ENCODE measurements at places on chromosomes 3 and 15.

DNA sequence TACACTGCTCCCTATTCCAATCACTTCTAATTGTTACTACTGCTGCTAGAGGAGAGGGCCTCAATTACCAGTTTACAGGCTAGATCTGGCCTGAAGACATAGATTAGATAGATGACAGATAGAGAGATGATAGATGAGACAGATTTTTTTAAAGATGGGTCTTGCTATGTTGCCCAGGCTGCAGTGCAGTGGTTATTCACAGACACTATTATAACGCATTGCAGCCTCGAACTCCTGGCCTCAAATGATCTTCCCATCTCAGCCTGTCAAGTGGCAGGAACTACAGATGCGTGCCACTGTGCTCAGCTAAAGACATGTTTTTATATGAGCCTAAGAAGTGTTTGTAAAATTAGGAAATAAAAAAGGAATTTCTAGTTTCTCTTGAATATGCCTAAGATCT, 6.2 kb downstream of the SLC33A1 start:
- DNase-seq, result no peak

GRCh38 chr3:69266585-69266984, 119.3 kb downstream of the FRMD4B start:
- DNase-seq, result no peak

GRCh38 chr15:101116681-101116976, 135.2 kb downstream of the CHSY1 start:
- DNase-seq, result no peak

DNA sequence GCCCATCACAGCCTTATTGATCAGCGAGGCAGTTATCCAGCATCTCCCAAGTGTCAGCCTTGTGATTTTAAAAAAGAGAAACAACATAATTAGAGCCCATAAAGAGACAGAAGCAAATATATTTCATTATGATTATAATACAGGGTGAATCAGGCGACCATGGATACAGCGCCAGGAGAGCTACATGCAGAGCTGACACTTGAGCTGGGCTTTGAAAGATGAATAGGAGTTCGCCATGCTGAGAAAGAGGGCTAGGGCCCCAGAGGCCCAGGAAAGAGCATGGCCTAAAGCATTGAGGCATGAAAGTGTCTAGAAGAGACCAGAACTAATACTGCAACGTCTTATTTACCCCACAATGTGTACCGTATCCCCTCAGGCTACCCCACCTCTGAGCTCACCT, 4.2 kb upstream of the CORO2B start:
- no peak for DNase-seq

DNA sequence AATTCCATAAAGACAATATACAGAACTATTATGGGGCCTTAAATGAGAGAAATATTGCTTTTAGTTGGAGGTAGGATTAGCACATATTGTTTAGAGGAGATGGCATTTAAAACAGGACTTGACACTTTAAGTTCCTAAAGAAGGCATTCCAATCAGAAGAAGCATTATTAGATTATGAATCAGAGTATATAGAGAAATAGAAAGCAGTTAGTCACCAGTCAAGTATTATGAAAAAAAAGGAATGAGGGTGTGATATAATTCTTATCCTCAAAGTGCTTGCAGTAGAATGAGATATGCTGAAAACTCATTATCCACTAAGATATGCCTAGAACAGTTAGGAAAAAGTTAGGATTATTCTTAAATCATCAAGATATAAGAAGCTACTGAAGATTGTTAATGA, 456.2 kb downstream of the ZNF385D start:
- DNase-seq, result no peak

- DNase-seq, result no peak
These were observed 55.8 kb downstream of the LSM3 start for GRCh38 chr3:14234251-14235002.

- DNase-seq, result no peak
These were observed 7.9 kb upstream of the FURIN start for GRCh38 chr15:90860450-90860849.

- no peak for DNase-seq
These were observed 76.8 kb upstream of the HRH1 start for GRCh38 chr3:11077466-11077865.

DNA sequence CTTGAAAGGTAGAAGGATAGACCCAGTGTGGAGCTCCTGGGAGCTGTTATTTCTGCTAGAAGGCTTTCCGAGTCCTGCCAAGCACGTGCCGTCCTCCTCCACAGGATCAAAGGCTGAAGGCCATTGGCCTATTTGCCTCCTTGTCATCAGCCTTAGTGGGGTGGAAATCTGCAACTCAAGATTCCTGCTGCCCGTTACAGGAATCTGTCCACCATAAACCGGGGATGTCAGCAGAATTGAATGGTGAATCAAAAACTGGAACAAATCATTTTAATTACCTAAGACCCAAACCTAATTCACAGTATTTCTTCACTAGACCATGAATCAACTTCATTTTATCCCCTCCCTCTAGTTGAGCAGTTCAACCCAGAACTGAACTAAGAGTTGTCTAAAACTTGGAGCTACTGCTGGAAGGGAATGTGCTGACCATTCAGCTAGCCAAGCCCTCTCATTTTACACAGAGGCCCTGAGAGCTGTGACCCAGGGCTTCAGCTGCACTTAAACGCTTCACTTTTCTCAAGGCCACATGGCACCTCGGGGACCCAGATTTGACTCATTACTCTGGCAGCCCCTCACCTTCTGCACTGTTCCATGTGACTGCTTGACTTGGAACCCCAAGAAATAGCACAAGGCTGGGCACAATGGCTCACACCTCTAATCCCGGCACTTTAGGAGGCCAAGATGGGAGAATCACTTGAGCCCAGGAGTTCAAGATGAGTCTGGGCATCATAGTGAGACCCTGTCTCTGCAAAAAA, 36.8 kb upstream of the KIF23 start:
- DNase-seq, result no peak

- no peak for DNase-seq
These were observed 5.6 kb downstream of the KIF7 start for GRCh38 chr15:89649716-89650115.

DNA sequence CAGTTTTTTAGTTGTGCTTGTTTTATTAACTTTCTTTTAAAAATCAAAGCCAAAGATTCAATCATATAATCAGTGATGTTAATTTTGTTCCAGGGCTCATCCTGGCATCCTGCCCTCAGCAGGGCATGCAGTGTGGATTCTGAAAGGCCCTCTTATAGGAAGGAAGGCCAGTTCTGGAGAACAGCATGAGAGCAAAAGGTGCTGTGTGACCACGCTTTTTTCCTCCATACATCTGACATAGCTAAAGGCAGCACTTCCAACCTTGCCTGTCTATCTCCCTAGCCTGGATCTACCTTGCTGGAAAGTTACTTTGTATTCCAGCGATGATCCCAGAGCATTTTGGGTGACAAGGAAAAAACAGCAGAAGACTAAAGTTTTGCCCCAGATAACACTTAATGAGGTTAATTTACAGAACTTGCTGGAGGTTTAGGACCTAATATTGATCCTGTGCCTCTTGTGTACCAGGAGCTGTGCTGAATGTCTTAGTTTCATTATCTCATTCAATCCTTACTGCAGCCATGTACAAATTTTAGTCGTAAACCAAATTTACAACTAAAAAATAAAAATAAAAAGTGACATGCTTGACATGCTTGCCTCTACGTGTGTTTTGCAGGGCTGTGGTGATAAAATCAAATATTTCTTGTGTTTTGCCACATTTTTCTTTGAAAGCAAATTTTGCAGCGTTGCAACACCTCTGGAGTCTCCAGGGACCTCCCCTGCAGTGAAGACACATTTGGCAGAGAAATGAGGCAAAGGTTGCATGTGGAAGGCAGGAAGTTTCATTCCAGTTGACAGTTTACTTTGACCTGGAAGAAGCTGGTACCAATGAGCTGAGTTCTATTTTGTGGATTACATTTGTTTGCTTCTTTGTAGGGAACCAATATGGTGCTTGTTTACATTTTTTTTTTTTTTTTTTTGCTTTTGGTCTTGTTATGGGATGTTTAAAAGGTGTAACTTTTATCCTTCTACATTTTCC, 13.2 kb downstream of the IL1RAP start:
- no peak for DNase-seq

- DNase-seq, result no peak
These were observed 106.9 kb downstream of the LRRK1 start for GRCh38 chr15:101025896-101026631.

GRCh38 chr3:72054976-72055375, 270.0 kb upstream of the PROK2 start:
- DNase-seq, result no peak

DNA sequence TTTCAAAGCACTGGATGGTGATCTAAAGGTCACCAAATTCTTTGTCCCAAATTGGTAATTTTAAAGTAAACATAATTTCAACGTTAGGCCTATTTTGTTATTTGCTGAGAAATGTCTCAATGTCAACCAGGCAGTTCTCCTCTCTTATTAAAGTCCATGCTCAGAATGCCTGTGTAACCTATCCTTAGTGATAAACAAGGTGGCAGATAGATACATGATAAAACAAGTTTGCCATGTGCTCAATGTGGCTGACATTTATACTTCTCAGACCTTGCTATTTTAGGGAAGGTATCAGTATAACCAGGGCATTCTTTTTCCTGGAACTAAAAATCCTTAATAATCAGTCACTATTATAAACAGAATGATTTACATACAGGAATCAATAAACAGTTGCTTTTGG, 8.5 kb downstream of the MBNL1 start:
- DNase-seq, result no peak

DNA sequence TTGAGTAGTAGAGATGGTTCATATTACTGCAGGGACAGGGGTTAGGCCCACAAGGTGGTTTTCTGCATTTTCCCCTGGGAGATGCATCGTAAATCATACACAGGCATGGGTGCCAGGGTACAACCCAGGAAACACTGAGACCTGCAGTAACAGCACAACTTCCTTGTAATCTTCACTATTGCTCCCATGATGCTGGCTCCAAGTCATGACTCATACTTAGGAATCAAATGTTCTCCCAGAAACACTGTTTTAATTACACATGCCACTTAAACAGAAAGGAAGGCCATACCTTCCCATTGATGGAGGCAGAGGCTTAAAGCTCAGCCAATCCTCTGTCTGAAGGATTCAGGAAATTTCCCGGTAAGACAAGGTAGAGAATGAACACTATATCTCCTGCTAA, 106.5 kb downstream of the ERC2 start:
- DNase-seq, result no peak

- DNase-seq, result no peak
These were observed 120.2 kb downstream of the LRRC28 start for GRCh38 chr15:99371180-99372103.

DNA sequence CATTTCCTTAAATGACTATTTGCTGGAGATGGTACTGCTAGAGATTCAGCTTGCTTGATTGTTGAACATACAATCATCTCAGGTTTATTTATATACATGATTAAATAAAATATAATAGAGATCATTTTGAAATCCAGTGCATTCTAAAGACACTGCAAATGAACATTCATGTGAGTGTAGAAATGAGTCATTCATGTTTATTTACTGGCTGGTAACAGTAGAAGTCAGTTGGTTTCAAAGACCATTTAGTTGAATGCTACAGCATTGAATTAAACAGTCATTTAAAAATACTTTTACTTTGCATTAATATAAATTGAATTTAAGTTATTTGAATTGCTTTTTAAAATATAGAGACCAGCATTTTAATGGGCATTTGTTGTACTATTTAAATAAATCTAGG, 551.9 kb upstream of the GOLIM4 start:
- no peak for DNase-seq

DNA sequence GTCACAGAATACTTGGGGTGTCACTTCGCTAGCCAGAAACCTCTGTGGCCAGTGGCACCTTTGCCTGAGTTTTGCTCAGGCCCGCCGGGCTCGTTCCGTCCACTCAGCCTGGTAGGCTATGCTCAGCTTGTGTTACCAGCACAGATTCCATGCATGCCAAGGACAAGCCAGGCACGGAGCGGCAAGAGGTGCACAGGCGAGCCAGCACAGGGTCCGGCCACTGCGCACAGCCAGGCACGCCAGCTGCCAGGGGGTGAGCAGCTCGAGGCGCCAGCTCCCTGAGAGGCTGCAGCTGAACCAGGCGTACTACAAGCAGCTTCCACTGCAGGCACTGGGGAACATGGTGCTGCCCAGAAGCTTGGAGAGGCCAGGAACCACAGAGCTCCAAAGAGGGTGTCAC, 14.7 kb downstream of the PCYT1A start:
- no peak for DNase-seq

- DNase-seq, result no peak
These were observed 81.9 kb downstream of the LRRK1 start for GRCh38 chr15:101001056-101001455.

DNA sequence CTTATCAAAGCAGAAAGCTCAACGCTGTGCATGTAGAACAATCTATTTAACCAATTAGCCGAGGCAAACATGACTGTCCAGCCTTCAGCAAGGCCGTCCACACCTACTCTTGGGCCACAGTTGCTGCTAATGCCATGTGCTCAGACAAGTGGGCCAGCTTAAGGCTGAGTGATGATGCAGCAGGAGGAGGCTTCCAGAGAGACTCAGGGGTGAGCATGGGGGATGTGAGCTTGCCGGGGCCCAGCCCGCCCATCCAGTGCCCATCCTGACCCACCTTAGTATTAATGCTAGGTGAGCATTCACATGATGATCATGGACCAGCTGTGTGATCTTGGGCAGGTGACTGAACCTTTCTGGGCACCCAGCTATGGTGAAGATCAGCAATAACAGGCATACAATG, 150.1 kb downstream of the TPRA1 start:
- DNase-seq, result no peak

DNA sequence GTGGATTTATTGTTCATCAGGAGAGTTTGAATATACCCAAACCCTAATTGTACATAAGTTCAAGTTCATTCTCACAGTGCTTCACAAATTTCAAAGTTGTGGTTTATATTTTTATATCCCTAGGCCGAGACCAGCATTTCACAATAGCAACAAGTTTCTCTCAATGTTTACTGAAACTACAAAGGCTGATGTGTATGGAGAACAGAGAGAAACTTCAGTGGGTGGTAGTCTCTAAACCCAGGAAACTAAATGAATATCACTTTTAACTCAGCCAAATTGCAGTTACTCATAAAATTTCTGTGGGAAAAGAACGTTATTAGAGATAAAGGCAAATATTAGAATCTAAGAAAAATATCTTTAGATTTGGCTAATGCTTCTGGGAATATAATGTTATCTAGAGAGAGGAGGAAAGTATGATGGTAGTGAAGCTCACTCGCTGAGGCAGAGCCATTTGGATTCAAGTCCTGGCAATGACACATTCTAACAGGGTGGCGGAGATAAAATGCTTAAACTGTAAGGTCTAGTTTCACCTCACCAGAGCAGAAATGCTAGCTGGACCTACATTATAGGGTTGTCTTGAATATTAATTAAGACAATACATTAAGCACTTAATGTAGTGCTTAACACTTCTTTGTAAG, 514.8 kb downstream of the EPHA3 start:
- DNase-seq, result no peak

DNA sequence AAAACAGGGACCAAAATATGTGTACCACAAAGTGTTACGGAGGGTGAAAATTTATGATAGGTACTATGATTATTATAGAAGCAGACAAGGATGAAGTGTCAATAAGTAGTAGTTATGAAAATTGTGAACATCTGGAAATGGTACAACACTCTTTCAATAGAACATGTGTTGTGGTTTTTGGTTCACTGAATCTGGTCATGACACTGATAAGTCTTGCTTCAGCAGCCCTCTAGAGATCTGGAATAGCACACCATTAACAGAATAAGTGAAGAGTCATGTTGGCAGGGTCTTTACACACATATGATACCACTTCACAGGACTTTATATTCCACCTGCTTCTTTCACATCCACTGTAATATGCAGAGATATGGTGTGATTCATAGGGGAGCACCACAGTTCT, 985.2 kb upstream of the SEMA6D start:
- DNase-seq, result no peak

- DNase-seq, result no peak
These were observed 110.0 kb downstream of the RAB11A start for GRCh38 chr15:65979316-65979715.

- DNase-seq, result no peak
These were observed 279.6 kb downstream of the KLF13 start for GRCh38 chr15:31606194-31606669.
